ENCODE measurements at places on chromosomes 7 and 10. TPM values are rescaled to one million over a fixed set of nuclear protein-coding genes. Genes with fewer than 3 reads are reported as not detected.
A peak's percentile ranks its signal among the peaks of the same experiment; 100 is the strongest.

LRRC18 gene
- not detected for total RNA-seq

CCNJ gene
- total RNA-seq = 1.00 TPM

ENKUR gene
- 1.1 TPM for total RNA-seq

SLC35G1 gene
- 7.4 TPM for total RNA-seq

CXCL12 gene
- total RNA-seq = 18.8 TPM

ITPRID1 gene
- 5.9 TPM for total RNA-seq

DNA sequence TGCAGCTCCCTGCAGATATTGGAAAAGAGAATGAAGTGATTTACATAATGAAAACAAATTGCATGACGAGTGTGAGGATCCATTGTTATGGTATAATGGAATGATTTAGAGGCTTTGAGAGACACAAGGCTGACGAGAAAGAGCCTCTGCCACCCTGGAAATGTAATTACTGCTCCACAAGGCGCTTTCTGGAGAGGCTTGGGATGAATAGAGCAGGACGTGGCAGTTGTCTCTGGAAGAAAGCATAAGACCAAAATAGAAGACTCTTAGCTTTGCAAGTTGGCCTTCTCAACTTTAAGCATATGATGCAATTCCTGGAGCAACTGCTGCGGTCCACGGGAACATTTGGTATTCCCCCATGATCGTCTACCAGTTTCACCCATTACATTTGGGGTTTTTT lies 181.9 kb upstream of the TCF7L2 start:
- no peaks in the 10 kb centered on the region for H3K4me1 ChIP-seq
- H3K27ac ChIP-seq = no peak overlapping the region
- H3K27me3 ChIP-seq = no peaks in the 10 kb centered on the region

- H3K4me3 ChIP-seq = no peak overlapping the region
- no peak for DNase-seq
- H3K27ac ChIP-seq = no peak overlapping the region
- H3K4me1 ChIP-seq = no peaks in the 10 kb centered on the region
- no peaks in the 10 kb centered on the region for H3K27me3 ChIP-seq
Measured at GRCh38 chr7:158531661-158532060, 56.0 kb downstream of the PTPRN2 start.

DNA sequence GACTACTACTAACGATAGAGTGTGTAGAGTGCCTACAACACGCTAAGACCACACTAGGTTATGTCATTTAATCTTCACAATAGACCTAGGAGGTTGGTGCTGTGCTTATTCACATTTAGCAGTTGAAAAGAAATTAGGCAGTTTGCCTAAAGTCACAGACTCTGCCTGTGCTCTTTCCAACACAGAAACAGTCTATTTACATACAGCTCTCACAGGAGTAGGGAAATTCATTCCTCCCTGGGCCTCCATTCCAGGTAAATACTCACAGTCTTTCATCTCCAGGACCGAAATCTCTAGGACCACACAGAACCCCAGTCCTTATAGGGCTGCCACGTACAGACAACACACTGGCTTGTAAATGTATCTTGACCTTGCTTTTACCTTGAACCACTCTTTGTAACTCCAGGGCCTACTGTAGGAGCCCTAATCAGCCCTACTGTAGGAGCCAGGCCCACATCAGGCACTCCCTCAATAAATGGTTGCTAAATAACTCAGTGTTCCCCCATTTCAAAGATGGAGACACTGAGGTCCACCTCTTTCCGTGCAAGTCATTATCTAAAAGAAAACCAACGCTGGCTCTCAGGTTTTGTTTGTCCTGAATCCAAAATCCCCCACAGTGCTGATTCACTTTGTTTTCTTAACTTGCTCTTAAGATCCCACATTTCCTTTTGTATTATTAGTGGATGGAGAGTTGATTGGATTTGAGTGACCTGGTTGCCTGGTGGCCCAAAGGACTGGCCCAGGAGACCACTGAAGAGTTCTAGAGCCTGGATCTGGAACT lies 146.9 kb downstream of the KCNMA1 start:
- no peaks in the 10 kb centered on the region for H3K27me3 ChIP-seq
- no peak overlapping the region for H3K4me3 ChIP-seq
- no peak overlapping the region for H3K27ac ChIP-seq
- DNase-seq = no peak
- H3K4me1 ChIP-seq = no peaks in the 10 kb centered on the region
- H3K36me3 ChIP-seq = no peaks in the 10 kb centered on the region

GRCh38 chr7:45447296-45447695 lies 126.9 kb upstream of the ADCY1 start:
- no peak for DNase-seq
- H3K27ac ChIP-seq = no peak overlapping the region
- no peak overlapping the region for H3K4me3 ChIP-seq
- H3K4me1 ChIP-seq = no peaks in the 10 kb centered on the region
- H3K27me3 ChIP-seq = no peaks in the 10 kb centered on the region

- H3K4me3 ChIP-seq = no peak overlapping the region
- peak overlapping the region; percentile 76 for H3K27ac ChIP-seq
- peaks cover 35% of the 10 kb centered on the region for H3K4me1 ChIP-seq
- DNase-seq = no peak
- no peaks in the 10 kb centered on the region for H3K27me3 ChIP-seq
- no peaks in the 10 kb centered on the region for H3K36me3 ChIP-seq
Measured at GRCh38 chr10:122311716-122312115, 40.6 kb downstream of the BTBD16 start.

DNA sequence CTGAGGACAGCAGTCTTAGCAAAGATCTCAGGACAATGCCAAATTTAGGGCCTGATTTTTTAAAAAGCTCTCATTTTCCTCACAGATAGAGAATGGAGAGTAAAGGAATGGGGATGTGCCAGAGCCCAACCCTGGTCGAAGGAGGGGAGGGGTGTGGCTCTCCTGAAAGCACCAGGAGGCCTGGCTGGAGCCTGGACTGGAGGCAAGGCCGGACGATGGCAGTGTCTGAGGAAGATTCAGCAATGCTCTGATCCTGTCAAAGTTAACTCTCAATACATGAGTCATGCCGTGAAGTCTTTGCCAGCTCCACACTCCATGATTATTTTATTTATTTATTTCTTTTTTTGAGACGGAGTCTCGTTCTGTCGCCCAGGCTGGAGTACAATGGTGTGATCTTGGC lies 108.3 kb downstream of the UPF2 start:
- no peaks in the 10 kb centered on the region for H3K27me3 ChIP-seq
- DNase-seq = peak; percentile 54
- H3K4me1 ChIP-seq = peaks cover 47% of the 10 kb centered on the region
- no peak overlapping the region for H3K4me3 ChIP-seq

GRCh38 chr7:3089493-3089892 lies 45.8 kb upstream of the CARD11 start:
- no peaks in the 10 kb centered on the region for H3K36me3 ChIP-seq
- no peak overlapping the region for H3K4me3 ChIP-seq
- no peaks in the 10 kb centered on the region for H3K4me1 ChIP-seq
- DNase-seq = no peak

GRCh38 chr7:20328027-20328426 lies 2.7 kb upstream of the ITGB8 start:
- no peaks in the 10 kb centered on the region for H3K4me1 ChIP-seq
- no peaks in the 10 kb centered on the region for H3K36me3 ChIP-seq
- H3K27me3 ChIP-seq = no peaks in the 10 kb centered on the region

DNA sequence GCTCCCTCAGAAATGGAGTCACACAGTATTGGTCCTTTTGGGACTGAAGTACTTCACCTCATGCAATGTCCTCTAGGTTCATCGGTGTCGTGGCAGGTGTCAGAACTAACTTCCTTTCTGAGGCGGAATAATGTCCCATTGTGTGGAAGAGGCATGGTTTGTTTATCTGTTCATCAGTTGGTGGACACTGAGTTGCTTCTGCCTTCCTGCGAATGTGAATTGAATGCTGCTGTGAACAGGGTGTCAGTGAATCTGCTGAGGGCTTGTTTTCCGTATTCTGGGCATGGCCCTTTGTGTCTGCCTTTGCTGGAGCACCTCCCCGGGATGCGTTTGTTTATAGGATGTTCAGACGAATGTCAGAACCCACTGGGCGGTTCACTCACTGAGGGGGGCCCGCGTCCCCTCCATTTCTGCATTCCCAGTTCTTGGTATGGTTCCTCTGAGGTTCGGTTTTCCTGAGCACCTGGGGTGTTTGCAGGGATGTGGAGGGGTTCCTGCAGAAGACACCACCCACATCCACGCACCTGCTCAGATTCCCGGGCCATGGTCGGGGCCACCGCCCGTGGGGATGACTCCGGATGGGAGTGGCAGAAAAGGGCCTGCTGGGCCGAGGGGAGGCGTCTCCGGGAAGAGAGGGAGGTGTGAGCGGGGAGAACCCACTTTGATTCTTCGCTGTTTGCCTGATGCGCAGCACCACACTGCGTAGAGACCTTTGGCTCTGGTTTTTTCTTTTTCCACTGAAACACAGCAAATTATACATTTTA lies 33.1 kb downstream of the CHST12 start:
- no peak overlapping the region for H3K27ac ChIP-seq
- no peak for DNase-seq
- H3K27me3 ChIP-seq = no peaks in the 10 kb centered on the region
- H3K36me3 ChIP-seq = no peaks in the 10 kb centered on the region
- no peak overlapping the region for H3K4me3 ChIP-seq

GRCh38 chr7:108239501-108240225 lies 109.5 kb upstream of the LAMB4 start:
- H3K36me3 ChIP-seq = no peaks in the 10 kb centered on the region
- H3K27me3 ChIP-seq = no peaks in the 10 kb centered on the region
- H3K4me3 ChIP-seq = no peak overlapping the region
- no peak for DNase-seq

GRCh38 chr10:86063341-86063740 lies 303.3 kb downstream of the GRID1 start:
- H3K36me3 ChIP-seq = no peaks in the 10 kb centered on the region
- H3K27me3 ChIP-seq = no peaks in the 10 kb centered on the region
- DNase-seq = no peak

GRCh38 chr7:39618868-39619267 lies 4.5 kb upstream of the RALA start:
- no peaks in the 10 kb centered on the region for H3K27me3 ChIP-seq
- H3K4me3 ChIP-seq = no peak overlapping the region
- H3K4me1 ChIP-seq = peaks cover 5% of the 10 kb centered on the region

GRCh38 chr10:36766940-36767339 lies 358.5 kb upstream of the ANKRD30A start:
- no peak for DNase-seq
- H3K4me1 ChIP-seq = peaks cover 7% of the 10 kb centered on the region
- no peak overlapping the region for H3K4me3 ChIP-seq
- no peaks in the 10 kb centered on the region for H3K36me3 ChIP-seq
- H3K27me3 ChIP-seq = no peaks in the 10 kb centered on the region
- H3K27ac ChIP-seq = no peak overlapping the region

- H3K4me1 ChIP-seq = no peaks in the 10 kb centered on the region
- no peak for DNase-seq
- H3K27me3 ChIP-seq = peaks cover 19% of the 10 kb centered on the region
- H3K4me3 ChIP-seq = no peak overlapping the region
- H3K36me3 ChIP-seq = no peaks in the 10 kb centered on the region
Measured at GRCh38 chr7:90594751-90595317, 1.3 kb upstream of the CDK14 start.

GRCh38 chr7:29853789-29854188 lies 47.5 kb downstream of the WIPF3 start:
- no peak overlapping the region for H3K4me3 ChIP-seq
- DNase-seq = no peak
- no peaks in the 10 kb centered on the region for H3K27me3 ChIP-seq
- H3K36me3 ChIP-seq = no peaks in the 10 kb centered on the region

DNA sequence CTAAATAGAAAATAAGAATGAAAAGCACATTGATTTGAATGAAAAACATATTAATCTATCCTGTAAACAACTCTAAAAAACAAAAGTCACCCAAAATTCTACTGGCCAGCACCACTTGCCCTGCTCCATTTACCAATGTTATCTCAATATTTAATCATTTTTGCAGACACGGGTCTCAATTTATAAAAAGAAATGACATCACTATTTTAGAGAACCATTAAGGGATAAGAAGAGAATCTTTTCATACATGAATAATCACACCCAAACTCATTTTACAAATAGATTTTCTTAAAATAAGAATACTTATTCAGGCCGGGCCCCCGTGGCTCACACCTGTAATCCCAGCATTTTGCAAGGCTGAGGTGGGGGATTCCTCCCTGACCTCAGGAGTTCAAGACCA lies 3.9 kb downstream of the SAR1A start:
- H3K36me3 ChIP-seq = peaks cover under 1% of the 10 kb centered on the region
- H3K4me1 ChIP-seq = peaks cover 63% of the 10 kb centered on the region
- DNase-seq = no peak

GRCh38 chr7:88396948-88397322 lies 90.2 kb upstream of the STEAP4 start:
- no peak overlapping the region for H3K27ac ChIP-seq
- DNase-seq = no peak
- no peak overlapping the region for H3K4me3 ChIP-seq

DNA sequence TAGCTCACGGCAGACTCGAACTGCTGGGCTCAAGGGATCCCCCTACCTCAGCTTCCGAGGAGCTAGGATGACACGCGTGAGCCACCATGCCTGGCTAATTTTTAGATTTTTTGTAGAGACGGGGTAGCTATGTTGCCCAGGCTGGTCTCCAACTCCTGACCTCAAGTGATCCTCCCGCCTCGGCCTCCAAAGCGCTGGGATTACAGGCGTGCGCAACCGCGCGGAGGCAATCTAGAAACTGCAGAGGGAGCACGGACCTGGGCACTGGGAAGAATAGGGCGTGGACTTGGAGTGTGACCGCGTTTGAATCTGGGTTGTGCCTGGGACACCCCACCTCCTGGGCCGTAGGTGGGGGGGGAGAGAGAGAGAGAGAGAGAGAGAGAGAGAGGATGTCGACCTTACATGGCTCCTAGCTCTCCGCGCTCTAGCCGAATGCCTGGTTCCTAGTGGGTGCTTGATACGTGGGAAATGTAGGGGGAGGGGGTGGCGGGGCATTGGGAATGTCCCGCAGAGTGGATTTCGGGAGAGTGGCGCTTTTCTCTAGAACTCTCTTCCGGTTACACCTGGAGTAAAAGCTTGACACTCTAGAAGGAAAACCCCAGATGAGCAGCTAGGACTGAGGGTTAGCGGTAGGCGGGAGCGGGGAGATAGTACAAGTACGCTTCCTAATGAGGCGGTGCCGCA lies 1.2 kb upstream of the MAP3K8 start:
- peak overlapping the region; percentile 93 for H3K4me3 ChIP-seq
- H3K36me3 ChIP-seq = no peaks in the 10 kb centered on the region
- DNase-seq = peak; percentile 58
- H3K27ac ChIP-seq = peak overlapping the region; percentile 99

DNA sequence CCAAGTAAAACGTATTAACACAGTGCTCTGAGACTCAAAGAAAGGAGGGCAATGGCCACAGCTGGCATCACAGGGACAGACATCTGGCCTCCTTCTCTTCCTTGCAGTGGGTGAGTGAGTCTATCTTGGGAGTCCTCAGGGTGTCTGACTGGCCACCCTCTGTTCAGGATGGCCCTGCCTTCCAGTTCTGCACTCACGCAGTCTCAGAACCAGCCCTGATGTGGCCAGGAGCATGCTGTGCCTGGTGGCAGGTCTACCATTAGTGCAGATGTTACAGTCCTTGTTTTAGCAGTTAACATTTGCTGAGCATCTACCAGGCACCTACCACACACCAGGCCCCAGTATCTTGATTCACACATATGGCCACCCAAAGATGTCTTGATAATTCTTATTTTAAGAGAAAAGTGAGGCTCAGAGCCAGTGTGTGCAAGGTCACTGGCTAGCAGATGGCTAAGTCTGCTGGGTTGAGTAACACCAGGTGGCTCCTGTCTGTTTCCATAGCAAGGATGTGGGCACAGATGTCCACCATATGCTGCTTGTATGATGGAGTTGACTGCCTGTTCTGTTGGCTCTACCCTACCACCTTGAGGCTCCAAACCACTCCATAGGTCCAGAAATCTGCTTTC lies 23.2 kb upstream of the ARHGAP22 start:
- H3K36me3 ChIP-seq = no peaks in the 10 kb centered on the region
- no peak for DNase-seq
- no peaks in the 10 kb centered on the region for H3K27me3 ChIP-seq
- H3K4me1 ChIP-seq = no peaks in the 10 kb centered on the region
